ENCODE measurements at places on chromosomes 11 and 22.

DNA sequence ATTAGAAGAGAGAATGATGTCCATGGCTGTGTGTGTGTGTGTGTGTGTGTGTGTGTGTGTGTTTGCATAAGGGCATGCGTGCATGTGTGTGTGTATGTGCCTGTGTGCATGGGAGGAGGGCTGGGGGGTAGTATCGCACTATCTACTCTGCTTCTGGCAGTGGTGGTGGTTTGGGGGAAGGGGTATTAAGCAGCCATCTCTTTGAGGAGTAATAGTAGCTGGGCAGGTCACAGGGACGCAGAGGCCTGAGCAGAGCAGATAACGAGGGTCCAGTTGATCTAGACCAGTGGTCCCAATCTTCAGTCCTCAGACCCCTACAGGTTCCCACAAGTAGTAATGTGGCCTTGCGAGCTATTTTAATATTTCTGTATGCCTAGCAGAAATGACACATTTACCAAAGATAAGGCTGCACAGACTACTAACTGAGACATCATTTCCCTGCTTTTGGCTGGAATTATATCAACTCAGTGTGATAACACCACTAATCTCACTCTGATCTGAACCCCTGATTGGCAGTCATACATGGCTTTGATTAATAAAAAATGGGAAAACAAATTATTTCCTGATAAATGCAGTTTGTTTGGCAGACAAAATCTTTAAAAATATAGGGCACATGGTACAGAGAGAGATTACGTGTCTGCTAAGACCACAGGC is 354.3 kb downstream of the BUD13 start:
- no peak for DNase-seq

- no peak for DNase-seq
These were observed 68.2 kb downstream of the GALNT18 start for GRCh38 chr11:11553573-11553972.

- no peak for DNase-seq
These were observed 33.8 kb downstream of the ZNF280B start for GRCh38 chr22:22474733-22475132.

DNA sequence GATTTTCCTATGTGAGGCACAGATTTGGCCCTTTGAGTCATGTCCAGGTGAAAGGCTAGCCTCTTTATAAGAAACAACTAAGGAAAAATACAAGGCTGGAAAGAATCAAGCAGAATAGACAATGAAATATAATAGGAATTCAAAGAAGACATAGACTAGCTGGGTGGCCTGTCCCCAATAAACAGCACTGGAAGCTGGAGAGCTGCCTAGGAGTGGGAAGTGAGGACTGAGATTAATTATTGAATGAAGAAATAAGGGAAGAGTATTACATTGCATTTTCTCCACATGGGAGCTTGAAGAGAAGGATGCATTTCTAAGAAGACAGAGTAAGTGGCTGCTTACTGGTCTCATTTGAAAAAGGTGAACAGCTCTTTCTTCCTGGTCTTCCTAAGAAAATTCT is 100.0 kb downstream of the CCDC34 start:
- no peak for DNase-seq

DNA sequence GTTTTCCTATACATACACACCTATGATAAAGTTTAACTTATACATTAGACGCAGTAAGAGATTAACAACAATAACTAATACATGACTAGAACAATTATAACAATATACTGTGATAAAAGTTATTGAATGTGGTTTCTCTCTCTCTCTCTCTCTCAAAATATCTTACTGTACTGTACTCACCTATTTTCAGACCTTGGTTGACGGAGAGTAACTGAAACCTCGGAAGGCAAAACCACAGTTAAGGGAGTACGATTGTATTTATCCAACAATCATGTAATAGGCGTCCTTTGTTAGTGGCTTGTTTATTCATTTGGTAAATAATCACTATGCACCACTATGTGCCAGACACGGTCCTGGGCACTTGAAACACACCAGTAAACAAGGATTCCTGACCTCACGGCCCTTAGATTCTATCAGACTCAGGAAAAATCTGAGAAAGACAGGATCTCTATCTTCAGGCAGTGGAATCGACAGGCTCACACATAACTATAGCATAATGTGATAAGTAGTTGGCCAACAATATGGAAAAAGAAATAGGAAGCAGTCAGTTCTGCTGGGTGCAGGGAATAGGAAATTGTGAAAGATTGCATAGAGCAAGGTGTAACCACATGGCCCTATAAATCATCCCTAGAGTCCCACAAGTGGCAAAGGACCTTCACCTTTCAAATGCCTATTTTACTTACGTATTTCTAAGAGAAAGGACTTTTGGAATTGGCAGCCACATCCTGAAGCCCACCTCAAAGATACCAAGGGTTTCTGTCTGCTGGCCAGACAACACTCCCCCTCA is 12.0 kb downstream of the ETS1 start:
- DNase-seq, result no peak

GRCh38 chr11:24793479-24793878 is 296.6 kb downstream of the LUZP2 start:
- DNase-seq, result no peak

DNA sequence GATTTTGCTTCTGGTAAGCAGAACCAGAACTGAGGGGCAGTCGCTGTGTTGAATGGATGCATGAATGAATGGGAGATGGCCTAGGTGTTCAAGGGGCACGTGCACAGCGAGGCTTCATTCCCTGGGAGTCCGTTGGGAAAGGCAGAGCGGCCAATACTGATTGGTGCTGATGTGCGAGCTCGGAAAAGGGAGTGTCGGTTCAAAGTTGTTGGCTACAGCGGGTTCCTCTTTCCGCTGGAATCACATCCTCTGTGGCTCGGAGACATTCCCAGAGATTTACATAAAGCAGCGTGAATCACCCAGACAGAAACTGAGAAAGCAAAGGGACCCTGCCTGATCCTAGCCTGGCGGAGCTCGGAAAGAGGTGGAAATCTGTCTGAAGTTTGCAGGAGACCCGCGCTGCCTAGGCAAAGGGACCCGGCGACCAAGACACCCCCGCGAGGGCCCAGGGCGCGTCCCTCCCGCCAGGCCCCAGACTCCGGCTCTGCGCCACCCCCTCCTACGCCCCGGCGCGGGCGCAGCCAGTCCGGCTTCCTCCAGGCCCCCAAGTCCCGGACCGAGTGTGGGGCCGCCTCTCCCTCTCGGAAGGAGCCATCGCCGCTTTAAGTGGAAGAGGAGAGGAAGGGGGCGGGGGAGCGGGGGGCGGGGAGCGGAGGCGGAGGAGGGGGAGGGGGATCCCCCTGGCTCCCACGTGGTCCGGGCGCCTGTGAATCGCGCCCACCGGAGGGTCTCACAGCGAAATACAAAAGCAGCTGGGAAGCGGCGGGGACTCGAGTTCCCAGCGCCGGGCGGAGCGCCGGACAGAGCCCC is at the start of gene FJX1:
Gene FJX1 (plus strand): TSS at position 774 of the 810 bp plus-strand sequence. CDS start 177 bp downstream, outside the sequence.
- peak; percentile 91 for DNase-seq

DNA sequence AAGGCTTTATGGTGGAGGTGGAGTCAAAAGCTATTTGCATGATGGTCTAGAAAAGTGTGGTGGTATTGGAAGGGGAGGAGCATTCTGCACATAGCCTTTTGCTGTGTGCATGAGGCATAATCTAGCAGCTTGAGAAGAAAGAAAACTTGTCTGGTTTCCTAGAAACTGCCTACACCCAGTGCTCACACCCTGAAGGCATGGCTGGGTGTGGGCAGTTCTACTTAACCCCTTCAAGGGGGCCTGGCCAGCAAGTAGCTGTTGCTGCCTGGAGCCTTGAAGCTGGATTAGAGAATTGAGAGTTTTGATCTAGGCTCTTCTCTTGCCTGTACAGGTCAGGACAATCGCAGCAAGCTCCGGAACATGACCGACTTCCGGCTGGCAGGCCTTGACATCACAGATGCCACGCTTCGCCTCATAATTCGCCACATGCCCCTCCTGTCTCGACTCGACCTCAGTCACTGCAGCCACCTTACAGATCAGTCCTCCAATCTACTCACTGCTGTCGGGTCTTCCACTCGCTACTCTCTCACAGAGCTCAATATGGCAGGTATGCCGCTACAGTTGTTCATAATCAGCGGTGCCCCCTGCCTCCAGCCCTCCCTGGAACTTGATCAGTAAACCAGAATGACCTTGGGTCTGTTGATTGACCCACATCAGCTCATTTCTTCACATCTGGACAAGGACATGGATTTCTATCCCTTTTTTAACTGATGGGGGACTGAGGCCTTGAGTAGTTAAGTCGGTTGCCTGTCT is 12.2 kb upstream of the GRK2 start:
- no peak for DNase-seq

DNA sequence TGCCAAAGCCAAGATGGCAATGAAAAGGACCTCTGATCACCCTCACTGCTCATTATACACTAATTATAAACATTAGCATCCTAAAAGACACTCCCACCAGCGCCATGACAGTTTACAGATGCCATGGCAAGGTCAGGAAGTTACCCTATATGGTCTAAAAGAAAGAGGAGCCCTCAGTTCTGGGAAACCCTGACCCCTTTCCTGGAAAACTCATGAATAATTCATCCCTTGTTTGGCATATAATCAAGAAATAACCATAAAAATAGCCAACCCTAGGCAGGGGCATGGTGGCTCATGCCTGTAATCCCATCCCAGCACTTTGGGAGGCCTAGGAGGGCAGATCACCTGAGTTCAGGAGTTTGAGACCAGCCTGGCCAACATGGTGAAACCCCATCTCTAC is 12.7 kb upstream of the CAPN5 start:
- DNase-seq, result no peak

DNA sequence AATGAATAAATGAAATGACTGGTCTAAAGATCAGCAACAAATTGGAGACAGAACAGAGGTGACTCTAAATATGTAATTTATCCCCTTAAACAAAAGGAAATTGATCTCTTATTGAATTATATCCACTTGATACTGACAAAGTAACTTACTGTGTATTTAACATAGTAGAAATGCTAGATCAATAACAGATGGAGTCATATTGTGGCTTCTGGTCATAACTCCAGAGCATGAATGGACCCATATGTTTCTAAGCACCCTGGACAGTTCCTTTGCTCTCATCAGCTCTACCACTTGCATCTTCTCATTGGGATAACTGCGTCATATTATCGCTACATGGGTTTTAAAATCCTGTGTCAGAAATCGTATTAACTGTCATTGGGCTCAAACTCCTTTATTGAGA is 222.3 kb downstream of the ETS1 start:
- no peak for DNase-seq
